Adrenal gland (tissue), 19 donors: ENCODE measurements at places on chromosomes 1 and 21.

- no peak for DNase-seq
Observed at GRCh38 chr1:2230781-2231531, 2.8 kb downstream of the SKI start.

DNA sequence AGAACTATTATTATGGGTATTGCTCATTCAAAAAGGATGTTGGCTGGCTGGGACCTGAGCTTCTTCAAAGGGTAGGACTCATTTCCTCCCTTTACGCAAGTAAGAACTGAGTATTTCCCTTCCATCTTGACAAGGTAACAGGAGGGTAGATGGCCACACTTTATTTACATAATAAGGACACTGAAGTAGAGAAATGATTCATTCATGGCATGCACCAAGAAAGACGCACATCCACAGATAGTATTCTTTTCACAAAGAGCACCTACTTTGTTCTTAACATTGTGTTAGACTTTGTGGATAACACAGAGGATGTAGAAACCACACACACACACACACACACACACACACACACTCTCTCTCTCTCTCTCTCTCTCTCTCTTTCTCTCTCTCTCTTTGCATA lies 82.9 kb downstream of the FAM78B start:
- DNase-seq: no peak

DNA sequence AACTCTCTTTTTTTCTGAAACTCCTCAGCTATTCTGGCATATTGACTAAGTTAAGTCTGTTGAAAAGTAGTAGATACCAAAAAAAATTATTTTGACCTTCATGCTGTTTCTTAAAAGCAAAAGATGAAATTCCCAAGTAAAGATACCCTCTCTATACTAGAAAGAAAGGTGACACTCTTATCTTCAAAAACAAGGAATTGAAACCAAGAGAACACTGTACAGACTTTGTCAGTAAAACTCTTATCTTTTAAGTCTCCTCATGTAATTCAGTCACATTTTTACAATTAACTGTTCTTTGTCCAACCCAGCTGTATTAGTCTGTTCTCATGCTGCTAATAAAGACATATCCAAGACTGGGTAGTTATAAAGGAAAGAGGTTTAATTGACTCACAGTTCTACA lies 496.2 kb downstream of the LTN1 start:
- no peak for DNase-seq

- DNase-seq: peak; percentile 9
Observed at GRCh38 chr1:233294913-233295236, 650 bp downstream of the PCNX2 start.

GRCh38 chr1:183508694-183509093 lies 36.4 kb downstream of the SMG7 start:
- DNase-seq: no peak

DNA sequence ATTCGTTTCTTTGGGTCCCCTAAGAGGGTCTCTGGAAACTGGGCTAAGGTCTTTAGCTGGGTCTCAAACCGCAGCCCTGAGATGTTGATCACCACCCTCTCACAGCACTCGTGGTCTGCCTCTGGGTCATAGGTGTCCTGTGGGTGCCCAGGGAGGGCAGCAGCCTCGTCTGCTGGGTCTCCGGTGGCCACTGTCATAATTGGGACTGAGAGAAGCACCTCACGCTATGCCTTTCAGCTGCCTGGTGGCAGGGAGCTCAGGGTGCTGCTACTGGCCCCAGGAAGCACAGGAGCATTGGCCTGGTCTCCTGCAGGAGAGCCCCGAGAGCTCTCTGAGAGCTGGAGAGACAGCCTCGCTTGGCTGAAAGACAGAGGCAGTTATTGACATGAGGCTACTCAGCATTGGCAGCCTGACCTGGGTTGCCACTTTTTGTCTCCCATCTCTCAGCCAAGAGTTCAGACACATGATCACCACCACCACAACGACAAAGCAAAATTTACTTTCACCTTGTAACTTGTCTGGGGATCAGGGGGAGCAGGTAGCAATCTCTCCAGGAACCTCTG lies 1.5 kb downstream of the KCNA2 start:
- DNase-seq: no peak

DNA sequence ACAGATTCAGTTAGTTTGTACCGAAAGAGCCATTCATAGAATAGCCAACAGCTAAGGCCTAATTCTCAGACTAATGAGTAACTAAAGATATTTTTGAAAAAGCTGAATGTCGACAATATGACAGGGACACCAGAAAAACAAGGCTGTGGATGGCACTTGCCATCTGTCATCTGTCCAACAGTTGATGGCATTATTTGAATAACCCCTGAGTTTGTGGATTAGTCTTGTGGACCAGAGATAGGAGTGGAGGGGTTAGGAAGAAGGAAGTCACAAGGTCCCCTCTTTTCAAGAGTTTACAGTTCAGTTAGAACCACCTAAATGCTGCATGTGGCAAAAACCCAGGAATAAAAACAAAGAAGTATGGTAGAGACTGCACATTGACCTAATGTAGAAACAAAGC lies 356.5 kb upstream of the DUSP10 start:
- DNase-seq: no peak

DNA sequence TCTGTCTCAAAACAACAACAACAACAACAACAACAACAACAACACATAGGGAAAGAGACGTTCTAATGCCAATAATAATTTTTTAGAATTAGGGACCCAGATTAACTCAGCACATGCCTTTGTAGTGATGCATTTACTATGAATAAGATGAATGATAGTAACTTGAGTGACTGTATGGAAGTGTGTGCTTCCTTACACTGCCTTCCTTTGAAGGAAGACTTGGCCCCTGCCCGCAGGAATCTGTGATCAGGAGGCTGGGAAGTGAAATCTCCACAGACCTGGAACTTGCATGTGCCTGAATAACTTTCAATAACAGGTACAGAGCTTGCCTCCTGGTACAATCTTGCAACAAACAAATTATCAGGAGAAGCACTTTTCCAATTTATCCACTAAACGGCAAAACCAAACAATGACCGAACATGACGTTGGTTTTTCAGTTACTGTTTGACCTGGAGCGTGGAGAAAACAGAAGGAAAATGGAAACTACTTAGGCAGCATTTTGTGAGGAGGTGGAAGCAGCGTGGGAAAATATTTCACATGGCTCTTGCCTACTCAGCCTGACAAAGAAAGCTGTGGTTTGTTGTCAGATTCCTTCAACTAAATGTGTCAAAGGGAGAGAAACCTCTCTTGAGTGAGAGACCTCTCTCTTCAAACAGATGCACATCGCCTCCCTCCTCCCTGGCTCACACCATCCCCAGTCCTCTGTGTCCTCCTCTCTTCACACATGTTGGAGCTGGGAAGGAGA lies 10.1 kb upstream of the ABCA4 start:
- no peak for DNase-seq

DNA sequence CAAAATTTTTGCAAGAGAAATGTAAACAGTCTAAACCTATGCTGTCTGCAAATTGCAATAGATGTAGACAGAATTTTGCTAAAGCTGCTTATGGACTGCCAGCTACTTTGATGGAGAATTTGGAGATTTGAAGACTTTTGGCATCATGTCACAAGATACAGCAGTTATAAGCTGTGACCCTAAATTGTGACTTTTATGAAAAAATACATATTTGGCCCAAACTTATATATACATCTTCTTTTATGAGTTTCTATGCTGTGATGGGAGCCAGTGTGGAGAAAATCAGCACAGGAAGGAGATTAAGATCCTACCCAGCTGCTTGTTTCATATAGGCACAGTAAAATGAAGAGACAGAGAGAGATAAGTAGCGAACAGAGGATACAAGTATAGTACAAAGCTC lies 1595.4 kb downstream of the PLA2G4A start:
- DNase-seq: no peak

GRCh38 chr1:197924516-197925123 lies 7.4 kb downstream of the LHX9 start:
- peak; percentile 48 for DNase-seq

DNA sequence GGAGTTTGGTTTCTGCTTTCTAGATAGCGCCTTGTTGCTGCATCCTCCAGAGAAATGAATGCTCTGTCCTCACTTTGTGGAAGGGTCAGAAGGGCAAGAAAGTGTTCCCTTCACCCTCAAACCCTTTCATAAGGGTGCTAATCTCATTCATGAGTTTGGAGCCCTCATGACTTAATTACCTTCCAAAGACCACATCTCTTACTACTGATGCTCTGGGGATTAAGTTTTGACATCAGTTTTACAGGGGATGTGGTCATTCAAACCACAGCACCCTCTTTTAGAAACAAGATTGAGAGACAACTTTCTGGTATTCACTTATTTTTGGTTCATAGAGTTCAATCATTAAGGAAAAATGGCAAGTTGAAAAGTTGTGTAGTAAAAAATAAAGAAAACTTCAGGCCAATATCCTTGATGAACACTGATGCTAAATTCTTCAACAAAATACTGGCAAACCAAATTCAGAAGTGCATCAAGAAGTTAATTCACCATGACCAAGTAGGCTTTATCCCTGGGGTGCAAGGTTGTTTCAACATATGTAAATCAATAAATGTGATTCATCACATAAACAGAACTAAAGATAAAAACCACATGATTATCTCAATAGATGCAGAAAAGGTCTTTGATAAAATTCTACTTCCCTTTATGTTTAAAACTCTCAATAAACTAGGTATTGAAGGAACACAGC lies 442.1 kb downstream of the PTBP2 start:
- no peak for DNase-seq

DNA sequence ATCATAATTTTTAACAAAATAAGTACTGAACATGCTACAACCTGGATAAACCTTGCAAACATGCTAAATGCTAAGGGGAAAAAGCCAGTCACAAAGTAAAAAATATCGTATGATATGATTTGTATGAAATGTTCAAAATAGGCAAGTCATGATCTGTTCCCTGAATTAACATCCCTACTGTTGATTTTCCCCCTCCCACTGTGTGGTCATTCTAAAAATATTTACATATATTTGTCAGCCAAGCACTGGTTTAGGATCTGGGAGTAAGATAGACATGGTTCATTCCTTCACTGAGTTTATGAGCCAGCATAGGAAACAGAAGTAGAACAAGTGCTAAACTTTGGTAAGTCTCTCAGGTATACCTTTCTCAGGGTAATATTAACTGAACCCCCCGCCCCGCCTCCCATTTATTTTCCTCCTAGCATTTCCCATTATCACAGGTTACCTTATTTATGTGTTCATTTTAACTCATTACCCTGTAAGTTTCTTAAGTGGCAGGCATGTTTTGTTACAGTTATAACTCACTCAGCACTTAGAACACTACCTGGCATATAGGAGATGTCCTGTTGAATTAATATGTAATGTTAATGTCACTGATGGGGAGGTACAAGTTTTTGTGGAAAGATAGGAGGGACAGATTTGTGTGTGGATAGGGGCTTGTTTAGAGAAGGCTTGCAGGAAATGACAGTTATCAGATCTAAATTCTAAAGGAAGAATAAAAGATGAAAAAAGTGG lies 12.3 kb downstream of the UQCRH start:
- no peak for DNase-seq

DNA sequence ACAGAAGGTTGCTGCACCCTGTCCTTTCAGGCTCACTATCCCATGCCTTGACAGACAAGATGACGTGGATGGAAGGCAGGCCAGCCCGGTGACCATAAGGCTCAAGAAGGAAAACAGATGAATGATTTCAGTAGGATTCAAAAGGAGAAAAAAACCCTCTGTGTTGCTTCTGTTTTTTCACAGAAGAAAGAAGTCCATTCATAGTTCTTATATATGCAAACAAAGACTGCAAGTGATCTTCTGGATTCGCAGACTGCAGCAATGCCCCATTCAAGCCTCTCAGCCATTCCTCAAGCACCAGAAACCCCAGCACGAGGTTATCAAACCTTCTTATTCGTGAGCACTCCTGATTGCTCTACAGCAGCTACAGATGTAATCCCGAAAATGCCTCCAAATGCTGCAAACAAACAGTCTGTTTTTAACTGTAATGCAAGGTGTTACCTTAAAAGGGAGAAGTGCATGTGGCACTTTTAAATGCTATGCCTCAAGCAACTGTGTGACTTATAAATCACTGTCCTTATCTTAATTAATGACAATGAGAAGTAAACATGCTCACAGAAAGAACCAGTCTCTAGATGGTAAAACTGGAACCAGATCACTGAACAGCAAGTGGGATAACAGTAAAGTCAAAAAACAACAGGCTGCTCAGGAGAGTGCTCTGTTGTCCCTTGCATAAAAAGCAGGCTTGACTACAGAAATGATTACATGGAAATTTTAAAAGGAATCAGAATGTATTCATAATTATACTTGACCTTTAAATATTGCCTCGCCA lies 173.9 kb downstream of the HHIPL2 start:
- no peak for DNase-seq

DNA sequence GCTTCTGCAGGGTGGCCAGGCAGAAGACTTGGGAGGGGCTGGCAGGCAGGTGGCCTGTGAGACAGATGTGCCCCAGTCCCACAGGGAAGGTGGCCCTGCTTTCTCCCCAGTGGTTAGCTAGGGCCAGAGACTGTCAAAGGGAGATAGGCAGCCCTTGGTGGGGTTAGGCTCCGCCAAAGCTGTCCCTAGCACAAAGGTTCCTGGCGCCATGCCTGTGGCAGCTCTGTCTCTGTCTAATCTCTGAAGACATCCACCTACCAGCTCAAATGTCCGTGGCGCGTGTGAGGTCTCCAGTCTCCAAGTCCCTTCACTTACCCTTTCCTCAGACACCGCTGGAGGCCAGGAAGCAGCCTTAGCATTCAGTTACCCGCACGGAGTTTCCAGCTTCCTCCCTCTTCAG lies 17.7 kb downstream of the TCP10L start:
- DNase-seq: no peak

- no peak for DNase-seq
Observed at GRCh38 chr1:2990376-2991115, 30.7 kb upstream of the ACTRT2 start.

DNA sequence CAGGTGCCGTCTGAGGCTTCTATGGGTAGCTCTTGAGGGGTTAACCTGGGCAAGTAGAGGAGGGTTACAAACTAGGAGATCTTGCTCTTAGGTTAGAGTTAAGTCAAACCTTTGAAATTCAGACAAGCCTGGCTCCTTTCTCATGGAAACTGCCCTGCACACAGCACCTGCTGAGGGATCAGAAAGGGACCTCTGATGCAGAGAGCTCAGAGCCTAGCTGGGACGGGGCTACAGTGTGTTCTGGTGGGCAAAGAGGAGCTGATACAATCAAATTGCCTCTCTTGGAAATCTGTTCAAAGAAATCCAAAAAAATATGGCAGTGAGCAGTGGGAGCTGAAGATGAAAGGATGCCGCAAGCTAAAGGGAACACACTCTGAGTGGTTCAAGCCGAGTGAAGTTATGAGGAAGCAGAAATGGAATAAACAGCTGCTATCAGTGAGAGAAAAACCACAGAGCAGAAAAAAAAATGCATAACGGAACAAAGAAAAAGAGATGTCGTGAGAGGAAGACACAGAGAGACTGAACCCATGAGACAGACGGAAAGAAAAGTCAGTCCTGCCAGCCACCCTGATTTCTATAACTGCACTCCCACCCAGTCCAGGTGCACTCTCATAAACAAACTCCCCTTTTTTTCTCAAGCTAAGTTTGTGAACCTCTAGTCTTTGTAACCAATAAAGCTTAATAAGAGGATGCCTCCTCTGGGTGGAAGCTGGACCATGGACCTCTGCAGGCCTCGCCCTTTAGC lies 26.6 kb downstream of the PAFAH2 start:
- no peak for DNase-seq

GRCh38 chr1:86706018-86706635 lies 1.8 kb downstream of the SH3GLB1 start:
- DNase-seq: no peak

- no peak for DNase-seq
Observed at GRCh38 chr1:230548997-230549396, 93.3 kb upstream of the COG2 start.

GRCh38 chr1:34066981-34067603 lies 97.9 kb downstream of the CSMD2 start:
- no peak for DNase-seq

GRCh38 chr1:160373696-160374095 lies 6.8 kb downstream of the NHLH1 start:
- no peak for DNase-seq
